Left lung (tissue), 14 donors: ENCODE measurements at places on chromosomes 1 and 21.

- H3K4me1 ChIP-seq = no peaks in the 10 kb centered on the region
- H3K27ac ChIP-seq = peak overlapping the region; percentile 22
- no peaks in the 10 kb centered on the region for H3K27me3 ChIP-seq
- H3K36me3 ChIP-seq = no peaks in the 10 kb centered on the region
- H3K4me3 ChIP-seq = no peak overlapping the region
- DNase-seq = peak; percentile 60
Measured at GRCh38 chr1:21251773-21252471, 38.3 kb downstream of the ECE1 start.

- no peaks in the 10 kb centered on the region for H3K27me3 ChIP-seq
- H3K36me3 ChIP-seq = no peaks in the 10 kb centered on the region
- no peak overlapping the region for H3K27ac ChIP-seq
- no peaks in the 10 kb centered on the region for H3K4me1 ChIP-seq
Measured at GRCh38 chr1:83547901-83548300, 451.0 kb downstream of the TTLL7 start.

GRCh38 chr1:80047791-80048190, 1041.3 kb upstream of the ADGRL4 start:
- H3K4me3 ChIP-seq = no peak overlapping the region
- H3K4me1 ChIP-seq = no peaks in the 10 kb centered on the region
- no peaks in the 10 kb centered on the region for H3K27me3 ChIP-seq
- no peak for DNase-seq
- H3K27ac ChIP-seq = no peak overlapping the region
- no peaks in the 10 kb centered on the region for H3K36me3 ChIP-seq

GRCh38 chr1:158003406-158003800, 10.0 kb downstream of the KIRREL1 start:
- H3K4me1 ChIP-seq = peaks cover 16% of the 10 kb centered on the region
- peak overlapping the region; percentile 59 for H3K27ac ChIP-seq
- no peaks in the 10 kb centered on the region for H3K27me3 ChIP-seq
- no peaks in the 10 kb centered on the region for H3K36me3 ChIP-seq
- no peak for DNase-seq
- no peak overlapping the region for H3K4me3 ChIP-seq

- H3K4me3 ChIP-seq = no peak overlapping the region
- H3K27ac ChIP-seq = no peak overlapping the region
- no peaks in the 10 kb centered on the region for H3K27me3 ChIP-seq
- no peak for DNase-seq
Measured at GRCh38 chr1:221841251-221841982, 99.5 kb upstream of the DUSP10 start.

- no peaks in the 10 kb centered on the region for H3K27me3 ChIP-seq
- H3K4me1 ChIP-seq = peaks cover 9% of the 10 kb centered on the region
- no peak overlapping the region for H3K27ac ChIP-seq
- H3K36me3 ChIP-seq = no peaks in the 10 kb centered on the region
Measured at GRCh38 chr1:185961664-185962063, 227.5 kb downstream of the HMCN1 start.

DNA sequence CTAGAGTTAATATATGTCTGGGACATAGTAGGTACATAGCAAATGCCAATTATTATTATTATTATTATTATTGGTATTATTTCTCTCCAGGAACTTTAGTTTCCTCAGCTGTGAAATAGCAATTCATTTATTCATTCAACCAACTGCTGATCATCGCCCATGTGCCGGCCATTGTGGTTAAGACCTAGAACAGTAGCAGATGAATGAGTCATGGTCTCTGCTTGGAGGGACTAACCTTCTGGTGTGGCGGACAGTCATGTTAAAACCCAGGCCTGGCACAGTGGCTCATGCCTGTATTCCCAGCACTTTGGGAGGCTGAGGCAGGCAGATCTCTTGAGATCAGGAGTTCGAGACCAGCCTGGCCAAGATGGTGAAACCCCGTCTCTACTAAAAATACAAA, 23.8 kb upstream of the LDLRAP1 start:
- H3K4me1 ChIP-seq = no peaks in the 10 kb centered on the region
- H3K4me3 ChIP-seq = no peak overlapping the region
- no peaks in the 10 kb centered on the region for H3K27me3 ChIP-seq
- H3K27ac ChIP-seq = no peak overlapping the region
- H3K36me3 ChIP-seq = no peaks in the 10 kb centered on the region

GRCh38 chr21:28112511-28112910, 880.2 kb downstream of the LTN1 start:
- no peak for DNase-seq
- H3K27me3 ChIP-seq = no peaks in the 10 kb centered on the region
- H3K36me3 ChIP-seq = no peaks in the 10 kb centered on the region

DNA sequence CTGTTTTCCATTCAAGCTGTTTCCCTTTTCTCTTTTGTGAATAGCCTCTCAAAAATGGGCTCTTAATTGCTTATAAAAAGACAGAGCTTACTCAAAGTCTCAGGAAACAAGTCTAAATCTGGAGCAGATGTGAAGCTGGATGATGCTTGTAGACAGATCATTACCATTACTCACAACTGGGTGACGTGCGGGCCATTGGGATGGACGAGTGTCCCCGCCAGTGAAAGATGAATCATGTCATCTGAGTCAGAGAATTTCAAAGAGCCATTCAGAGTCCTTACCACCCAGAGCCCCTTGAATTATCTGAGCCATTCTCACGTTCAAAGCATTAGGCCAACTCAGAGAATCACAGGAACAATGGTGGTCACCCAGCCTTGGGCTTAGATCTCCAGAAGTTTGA, 134.6 kb downstream of the HUNK start:
- no peaks in the 10 kb centered on the region for H3K27me3 ChIP-seq
- DNase-seq = no peak
- H3K36me3 ChIP-seq = no peaks in the 10 kb centered on the region

DNA sequence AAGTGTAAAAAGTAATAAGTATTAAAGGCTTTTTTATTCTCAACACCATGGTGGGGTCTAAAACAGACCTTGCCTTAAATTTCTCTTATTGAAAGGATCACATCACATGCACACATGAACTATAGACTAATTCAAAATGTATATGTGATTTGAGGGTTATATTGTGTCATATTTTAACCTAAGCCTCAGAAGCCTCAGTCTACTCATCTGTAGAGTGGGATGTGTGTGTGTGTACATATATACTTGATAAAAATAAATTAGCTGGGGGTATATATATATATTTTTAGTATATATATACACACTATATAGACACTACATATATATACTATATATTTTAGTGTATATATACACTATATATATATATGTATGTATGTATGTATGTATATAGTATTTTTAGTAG, 58.8 kb downstream of the KCTD3 start:
- no peak overlapping the region for H3K4me3 ChIP-seq
- H3K27me3 ChIP-seq = no peaks in the 10 kb centered on the region
- H3K27ac ChIP-seq = no peak overlapping the region
- DNase-seq = no peak
- no peaks in the 10 kb centered on the region for H3K4me1 ChIP-seq

DNA sequence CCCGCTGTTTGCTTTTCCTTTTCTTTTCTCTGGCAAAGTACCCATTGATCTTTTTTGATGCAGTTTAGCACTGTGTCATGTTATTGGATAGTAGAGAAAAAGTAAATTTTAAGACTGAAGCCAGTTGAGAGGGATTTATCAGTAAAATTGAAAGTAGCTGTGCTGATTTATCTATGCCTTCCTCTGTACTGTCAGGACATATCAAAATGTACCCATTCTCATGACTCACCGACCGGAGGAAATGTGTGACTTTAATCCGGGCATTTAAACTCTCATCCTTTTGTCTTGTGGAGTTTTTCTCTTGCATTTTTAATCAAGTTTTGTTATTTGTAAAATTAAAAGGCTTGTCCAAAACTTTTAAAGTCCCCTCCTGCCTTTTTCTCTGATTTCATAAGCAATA, 276.6 kb upstream of the FMN2 start:
- H3K27me3 ChIP-seq = no peaks in the 10 kb centered on the region
- H3K27ac ChIP-seq = no peak overlapping the region
- no peak overlapping the region for H3K4me3 ChIP-seq
- no peaks in the 10 kb centered on the region for H3K36me3 ChIP-seq
- no peak for DNase-seq

GRCh38 chr1:22507587-22507986, 55.7 kb upstream of the EPHA8 start:
- no peak overlapping the region for H3K4me3 ChIP-seq
- H3K36me3 ChIP-seq = no peaks in the 10 kb centered on the region
- no peak overlapping the region for H3K27ac ChIP-seq
- H3K4me1 ChIP-seq = no peaks in the 10 kb centered on the region
- H3K27me3 ChIP-seq = no peaks in the 10 kb centered on the region
- no peak for DNase-seq

DNA sequence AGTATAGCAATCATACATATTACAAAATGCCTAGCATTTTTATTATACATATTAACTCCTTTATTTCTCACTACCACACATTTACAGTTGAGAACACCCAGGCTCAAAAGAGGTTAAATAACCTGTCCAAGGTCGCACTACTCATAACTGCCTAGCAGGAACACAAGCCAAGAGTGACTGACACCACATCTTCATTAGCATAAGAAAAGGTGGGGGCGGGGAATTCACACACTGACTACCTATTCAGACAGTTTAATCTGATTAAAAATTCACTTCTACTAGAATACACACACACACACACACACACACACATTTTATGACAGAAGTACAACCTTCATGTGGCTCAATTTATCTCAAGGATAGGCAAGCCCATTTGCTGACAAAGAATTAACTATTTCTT, 77.8 kb upstream of the CACHD1 start:
- no peak for DNase-seq
- H3K27me3 ChIP-seq = no peaks in the 10 kb centered on the region
- no peak overlapping the region for H3K4me3 ChIP-seq
- no peaks in the 10 kb centered on the region for H3K4me1 ChIP-seq

DNA sequence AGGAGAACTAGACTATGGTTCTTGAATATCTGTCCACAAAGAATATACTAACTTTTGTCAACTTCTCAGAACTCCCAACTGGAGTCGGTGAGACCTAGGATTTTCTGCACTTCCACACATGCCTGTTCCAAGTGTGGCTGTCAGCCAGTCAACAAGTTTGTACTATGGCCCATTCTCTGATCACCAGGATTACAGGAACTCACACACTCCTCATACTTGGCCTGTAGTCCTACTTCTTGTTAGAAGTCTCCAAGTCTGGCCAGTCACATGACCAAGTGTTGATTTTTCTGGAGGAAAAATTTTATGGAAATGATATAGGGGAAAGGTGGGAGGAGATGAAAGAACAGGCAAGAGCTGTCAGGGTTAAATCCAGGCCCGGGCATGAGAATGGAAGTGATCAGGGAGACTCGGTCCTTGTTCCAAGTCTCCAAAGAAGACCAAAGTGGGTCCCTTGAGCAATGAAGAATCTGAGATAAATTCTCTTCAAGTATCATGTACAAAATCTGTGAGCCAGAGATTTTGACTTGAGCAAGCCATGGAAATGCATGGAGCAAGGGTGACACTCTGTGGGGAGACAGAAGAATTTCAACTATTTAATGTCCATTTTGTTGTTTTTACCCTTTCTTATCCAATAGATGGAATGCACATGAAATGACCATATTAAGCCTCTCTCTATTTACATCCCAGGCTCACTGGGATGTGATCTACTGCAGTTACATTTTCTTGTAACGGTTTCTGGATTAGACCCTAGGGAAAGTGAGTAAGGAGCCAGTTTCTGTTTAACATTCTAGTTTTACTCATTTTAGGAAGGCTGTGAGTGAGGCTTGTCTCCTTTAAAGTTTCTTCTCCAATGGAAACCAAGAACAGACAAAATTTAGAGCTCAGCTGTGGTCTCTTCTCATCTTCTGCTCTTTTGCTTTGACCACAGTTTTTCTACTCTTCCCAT, 320.9 kb downstream of the ASTN1 start:
- DNase-seq = peak; percentile 57
- no peak overlapping the region for H3K4me3 ChIP-seq
- no peaks in the 10 kb centered on the region for H3K36me3 ChIP-seq
- no peak overlapping the region for H3K27ac ChIP-seq

- no peak for DNase-seq
- peak overlapping the region; percentile 50 for H3K27ac ChIP-seq
- no peaks in the 10 kb centered on the region for H3K27me3 ChIP-seq
- no peak overlapping the region for H3K4me3 ChIP-seq
- H3K4me1 ChIP-seq = no peaks in the 10 kb centered on the region
- H3K36me3 ChIP-seq = no peaks in the 10 kb centered on the region
Measured at GRCh38 chr1:212596798-212597197, 11.8 kb upstream of the ATF3 start.

DNA sequence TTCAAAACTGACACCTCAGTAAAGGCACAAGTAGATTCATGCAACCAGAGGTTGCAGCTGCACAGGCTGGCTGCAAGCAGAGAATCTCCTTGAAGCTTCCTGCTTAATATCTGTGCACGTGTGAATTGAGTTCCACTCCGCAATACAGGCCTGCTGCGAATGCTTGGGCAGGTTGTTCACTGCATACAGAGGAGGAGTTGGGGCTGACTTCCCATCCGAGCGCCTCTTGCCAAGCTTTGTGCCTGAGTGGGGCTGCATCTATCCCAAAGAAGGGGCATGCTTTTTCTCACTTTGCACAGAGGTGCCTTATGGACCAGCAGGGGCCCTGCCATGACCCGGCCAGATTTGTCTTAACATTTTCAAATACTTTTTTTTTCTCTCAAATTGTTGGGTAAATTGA, 17.9 kb upstream of the PADI1 start:
- no peak overlapping the region for H3K4me3 ChIP-seq
- peaks cover 14% of the 10 kb centered on the region for H3K27me3 ChIP-seq
- no peak overlapping the region for H3K27ac ChIP-seq
- H3K36me3 ChIP-seq = no peaks in the 10 kb centered on the region
- DNase-seq = no peak

GRCh38 chr1:242449661-242450060, 74.8 kb downstream of the PLD5 start:
- H3K36me3 ChIP-seq = no peaks in the 10 kb centered on the region
- DNase-seq = no peak
- H3K4me3 ChIP-seq = no peak overlapping the region
- no peak overlapping the region for H3K27ac ChIP-seq
- H3K27me3 ChIP-seq = no peaks in the 10 kb centered on the region

- H3K27me3 ChIP-seq = no peaks in the 10 kb centered on the region
- peak overlapping the region; percentile 46 for H3K27ac ChIP-seq
- H3K4me3 ChIP-seq = no peak overlapping the region
- no peak for DNase-seq
Measured at GRCh38 chr1:186492531-186493291, 31.8 kb upstream of the PDC start.
